ENCODE measurements at places on chromosomes 7 and 10. TPM values are rescaled to one million over a fixed set of nuclear protein-coding genes. Genes with fewer than 3 reads are reported as not detected.

The DNAJC12 gene
- polyA plus RNA-seq = 0.59 TPM

The TAS2R41 gene
- not detected for polyA plus RNA-seq

The DOCK1 gene
- 11.4 TPM for polyA plus RNA-seq

The GARIN1A gene
- 0.80 TPM for polyA plus RNA-seq

The AGMO gene
- 0.09 TPM for polyA plus RNA-seq
